ENCODE measurements at places on chromosomes 4 and X.

DNA sequence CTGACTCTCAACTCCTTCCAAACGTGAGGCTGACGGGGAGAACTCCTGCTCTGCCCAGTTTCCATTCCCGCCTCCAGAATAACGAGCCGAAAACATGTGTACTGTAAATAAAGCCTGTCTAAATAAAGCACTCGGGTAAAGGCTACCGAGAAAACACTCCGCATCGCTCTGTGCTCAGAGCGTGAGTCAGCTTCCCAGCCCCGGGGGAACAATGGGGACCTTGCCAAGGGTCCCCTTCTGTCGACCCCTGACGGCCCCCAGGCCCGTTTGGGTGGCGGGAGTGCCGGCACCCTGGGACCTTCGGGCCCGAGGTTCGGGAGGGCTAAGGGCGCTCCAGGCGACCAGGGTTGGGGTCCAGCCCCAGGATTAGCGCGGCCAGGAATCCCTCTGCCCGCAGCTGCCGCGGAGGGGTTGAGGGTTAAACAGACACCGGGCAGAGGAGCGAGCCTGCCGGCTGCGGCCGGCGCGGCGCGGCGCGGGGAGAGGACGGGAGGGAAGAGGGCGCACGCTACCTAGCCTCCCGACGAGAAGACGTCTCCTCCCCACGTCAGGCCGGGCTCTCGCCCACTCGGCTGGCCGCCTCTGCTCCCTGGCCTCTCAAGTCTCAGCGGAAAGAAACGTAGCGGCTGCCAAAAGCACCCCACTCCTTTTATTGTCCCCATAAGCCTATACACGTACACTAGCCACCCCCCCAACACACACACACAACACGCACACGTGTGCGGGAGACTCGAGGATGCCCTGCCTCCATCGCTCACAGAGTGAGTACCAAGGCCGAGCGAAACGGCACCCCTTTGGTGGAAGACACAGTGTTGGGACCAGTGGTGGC lies 85.5 kb downstream of the BCOR start:
- H3K27ac ChIP-seq, result peak overlapping the region; percentile 96
- no peaks in the 10 kb centered on the region for H3K27me3 ChIP-seq
- DNase-seq, result peak; percentile 51
- no peaks in the 10 kb centered on the region for H3K36me3 ChIP-seq

GRCh38 chr4:153728151-153728550 lies 31.7 kb downstream of the RNF175 start:
- no peaks in the 10 kb centered on the region for H3K4me1 ChIP-seq
- no peak overlapping the region for H3K4me3 ChIP-seq
- DNase-seq, result no peak
- no peaks in the 10 kb centered on the region for H3K36me3 ChIP-seq
- no peaks in the 10 kb centered on the region for H3K27me3 ChIP-seq
- H3K27ac ChIP-seq, result no peak overlapping the region

GRCh38 chr4:123919576-123920098 lies 523.0 kb downstream of the SPRY1 start:
- H3K36me3 ChIP-seq, result no peaks in the 10 kb centered on the region
- H3K27me3 ChIP-seq, result no peaks in the 10 kb centered on the region
- DNase-seq, result no peak
- no peaks in the 10 kb centered on the region for H3K4me1 ChIP-seq

GRCh38 chr4:48027653-48028052 lies 11.1 kb downstream of the NIPAL1 start:
- DNase-seq, result no peak
- H3K36me3 ChIP-seq, result no peaks in the 10 kb centered on the region
- H3K4me1 ChIP-seq, result no peaks in the 10 kb centered on the region
- H3K27ac ChIP-seq, result no peak overlapping the region
- H3K27me3 ChIP-seq, result no peaks in the 10 kb centered on the region

GRCh38 chrX:123504630-123505270 lies 228.1 kb downstream of the THOC2 start:
- no peaks in the 10 kb centered on the region for H3K4me1 ChIP-seq
- no peak for DNase-seq
- no peak overlapping the region for H3K4me3 ChIP-seq
- H3K27ac ChIP-seq, result no peak overlapping the region
- H3K36me3 ChIP-seq, result no peaks in the 10 kb centered on the region
- no peaks in the 10 kb centered on the region for H3K27me3 ChIP-seq

GRCh38 chr4:154082760-154083535 lies 294.1 kb upstream of the SFRP2 start:
- H3K27me3 ChIP-seq, result no peaks in the 10 kb centered on the region
- H3K27ac ChIP-seq, result no peak overlapping the region
- no peak overlapping the region for H3K4me3 ChIP-seq

GRCh38 chr4:41546638-41547037 lies 8.7 kb downstream of the LIMCH1 start:
- no peaks in the 10 kb centered on the region for H3K27me3 ChIP-seq
- H3K4me1 ChIP-seq, result no peaks in the 10 kb centered on the region
- no peak overlapping the region for H3K27ac ChIP-seq
- no peak overlapping the region for H3K4me3 ChIP-seq

- H3K4me3 ChIP-seq, result peak overlapping the region; percentile 79
- no peak for DNase-seq
- no peaks in the 10 kb centered on the region for H3K4me1 ChIP-seq
- H3K27ac ChIP-seq, result peak overlapping the region; percentile 90
- H3K36me3 ChIP-seq, result no peaks in the 10 kb centered on the region
Measured at GRCh38 chrX:11111947-11112346, 815 bp downstream of the HCCS start.

- H3K4me3 ChIP-seq, result peak overlapping the region; percentile 86
- H3K27ac ChIP-seq, result peak overlapping the region; percentile 91
- H3K36me3 ChIP-seq, result no peaks in the 10 kb centered on the region
- H3K4me1 ChIP-seq, result no peaks in the 10 kb centered on the region
- peaks cover 45% of the 10 kb centered on the region for H3K27me3 ChIP-seq
Measured at GRCh38 chrX:47143894-47144625, 442 bp downstream of the NDUFB11 start.

GRCh38 chr4:36385951-36386571 lies 104.6 kb downstream of the DTHD1 start:
- H3K27ac ChIP-seq, result no peak overlapping the region
- DNase-seq, result no peak
- H3K27me3 ChIP-seq, result no peaks in the 10 kb centered on the region
- H3K4me3 ChIP-seq, result no peak overlapping the region

- no peak overlapping the region for H3K27ac ChIP-seq
- DNase-seq, result no peak
- H3K36me3 ChIP-seq, result no peaks in the 10 kb centered on the region
Measured at GRCh38 chr4:109953556-109953955, 40.9 kb downstream of the EGF start.

GRCh38 chr4:33837043-33837838 lies 2407.1 kb downstream of the ARAP2 start:
- no peaks in the 10 kb centered on the region for H3K36me3 ChIP-seq
- no peak overlapping the region for H3K27ac ChIP-seq
- DNase-seq, result no peak
- H3K4me1 ChIP-seq, result no peaks in the 10 kb centered on the region

DNA sequence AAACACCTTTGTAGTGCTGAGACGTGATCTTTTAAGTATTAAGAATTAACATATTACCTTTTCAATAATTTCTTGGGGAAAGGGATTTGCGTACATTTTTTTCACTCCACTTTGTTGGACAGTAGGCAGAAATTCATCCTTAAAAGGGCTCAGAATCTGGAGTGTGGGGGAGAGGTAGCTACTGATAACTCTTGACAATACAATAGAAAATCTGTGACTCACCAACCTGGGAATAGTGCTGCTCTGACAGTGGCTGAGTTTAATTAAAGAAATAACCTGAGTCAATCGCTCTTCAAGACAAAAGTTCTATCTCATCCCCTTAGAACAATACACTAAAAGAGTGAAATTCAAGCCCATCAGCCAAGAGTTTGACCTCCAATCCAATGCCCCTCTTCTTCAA lies 60.2 kb downstream of the SLC9A7 start:
- no peaks in the 10 kb centered on the region for H3K4me1 ChIP-seq
- no peak overlapping the region for H3K4me3 ChIP-seq
- no peak for DNase-seq
- H3K27ac ChIP-seq, result no peak overlapping the region
- peaks cover 18% of the 10 kb centered on the region for H3K27me3 ChIP-seq

- no peaks in the 10 kb centered on the region for H3K27me3 ChIP-seq
- H3K36me3 ChIP-seq, result no peaks in the 10 kb centered on the region
- H3K4me3 ChIP-seq, result peak overlapping the region; percentile 80
Measured at GRCh38 chr4:83012200-83012686, 1.6 kb upstream of the LIN54 start.

GRCh38 chr4:37383579-37384229 lies 139.2 kb downstream of the NWD2 start:
- no peak overlapping the region for H3K27ac ChIP-seq
- no peaks in the 10 kb centered on the region for H3K36me3 ChIP-seq
- no peak for DNase-seq
- H3K4me1 ChIP-seq, result no peaks in the 10 kb centered on the region
